ENCODE measurements at places on chromosomes 1 and 21. TPM values are rescaled to one million over a fixed set of nuclear protein-coding genes. Genes with fewer than 3 reads are reported as not detected.
A peak's percentile ranks its signal among the peaks of the same experiment; 100 is the strongest.

The BARHL2 gene
- not detected for polyA plus RNA-seq

DNA sequence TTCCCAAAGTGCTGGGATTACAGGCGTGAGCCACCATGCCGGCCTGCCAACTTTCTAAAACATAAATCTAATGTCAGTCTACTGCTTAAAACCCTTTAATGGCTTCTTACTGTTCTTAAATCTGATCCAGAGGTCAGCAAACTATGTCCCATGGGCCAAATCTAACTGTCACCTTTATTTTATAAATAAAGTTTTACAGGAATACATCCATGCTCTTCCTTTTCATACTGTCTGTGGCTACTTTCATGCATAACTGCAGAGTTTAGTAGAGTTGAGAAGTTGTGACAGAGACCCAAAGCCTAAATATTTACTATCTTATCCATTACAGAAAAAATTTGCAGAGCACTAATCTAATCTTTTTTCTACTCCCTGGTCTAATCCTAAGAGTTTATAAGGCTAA is 3.8 kb downstream of the ERI3 start:
- DNase-seq: no peak

DNA sequence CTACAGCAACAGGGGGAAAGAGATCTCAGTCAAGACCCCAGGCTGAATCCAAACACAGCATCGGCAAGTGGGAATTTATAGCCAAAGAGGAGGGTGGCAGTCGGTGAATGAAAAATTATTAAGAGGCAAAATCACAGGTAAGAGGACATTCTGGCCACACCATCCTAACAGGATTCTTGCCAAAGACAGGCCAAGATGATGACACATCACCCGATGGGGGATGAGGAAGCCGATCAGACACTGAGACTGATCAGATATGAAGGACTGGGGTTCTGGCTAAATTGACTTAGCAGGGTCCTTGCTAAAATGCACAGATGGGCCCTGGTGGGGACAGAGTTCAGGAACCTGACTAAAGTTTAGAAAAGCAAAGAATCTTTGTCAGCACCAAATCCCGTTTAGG is 402.2 kb downstream of the SMYD3 start:
- no peak for DNase-seq

DNA sequence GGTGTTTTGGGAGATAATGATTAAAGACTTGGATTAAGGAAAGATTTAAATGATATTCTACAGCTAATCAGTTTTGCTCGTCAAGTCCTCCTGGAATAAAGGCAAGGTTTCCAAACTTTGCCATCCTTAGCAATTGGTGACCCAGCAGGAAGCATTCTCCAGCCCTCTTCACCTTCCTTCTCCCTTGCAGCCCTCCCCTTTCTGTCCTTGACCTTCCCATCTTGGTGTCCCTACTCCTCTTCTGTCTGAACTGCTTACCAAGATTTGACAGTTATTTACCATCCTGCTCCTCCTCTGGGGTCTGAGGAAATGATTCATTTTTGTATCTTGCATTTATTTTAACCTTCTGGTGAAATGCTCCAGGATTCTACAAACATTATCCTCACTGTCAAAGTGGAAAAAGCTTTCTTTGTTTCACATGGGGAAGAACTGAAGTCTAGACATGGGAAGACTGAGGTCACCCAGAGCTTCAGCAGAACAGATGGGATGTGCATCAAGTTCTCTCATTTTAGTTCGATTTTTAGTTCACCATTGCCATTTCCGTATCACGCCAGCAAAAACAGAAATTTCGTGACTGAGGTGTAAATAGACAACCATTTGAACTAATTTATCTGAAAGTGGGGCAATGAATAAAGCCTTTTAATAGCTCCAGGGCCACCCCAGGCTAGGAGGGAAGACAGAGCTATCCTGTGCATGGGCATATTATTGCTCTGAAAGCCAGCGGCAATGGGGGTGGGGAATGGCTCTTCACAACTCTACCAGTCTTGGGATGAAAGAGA is 504.4 kb upstream of the PLXNA2 start:
- no peak for DNase-seq

- DNase-seq: no peak
These were observed 166.0 kb upstream of the IGSF21 start for GRCh38 chr1:17941431-17942189.

The TOR1AIP1 gene
- 13.2 TPM for polyA plus RNA-seq

GRCh38 chr1:88204111-88204510 is 480.0 kb upstream of the PKN2 start:
- DNase-seq: no peak

The FMO1 gene
- polyA plus RNA-seq: 0.26 TPM

DNA sequence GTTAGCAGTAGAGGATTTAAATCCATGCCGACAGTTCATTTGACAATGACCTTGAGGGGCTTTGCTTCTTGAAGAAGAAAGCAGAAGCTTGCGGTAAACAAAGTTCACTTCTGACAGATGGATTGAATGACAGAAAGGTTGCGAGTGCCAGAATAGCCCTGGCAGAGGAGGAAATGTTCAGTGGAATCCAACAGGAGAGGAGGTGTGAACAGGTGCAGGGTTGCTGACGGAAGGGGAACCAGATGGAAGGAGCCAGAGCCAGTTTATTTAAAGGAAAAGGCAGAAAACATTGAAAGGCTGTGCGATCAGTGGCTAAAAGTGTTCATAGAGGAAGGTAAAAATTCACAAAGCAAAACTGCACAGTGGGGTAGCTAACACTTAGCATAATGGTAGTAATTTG is 141.0 kb downstream of the SDCCAG8 start:
- DNase-seq: no peak

- no peak for DNase-seq
These were observed 392.9 kb upstream of the RUNX1 start for GRCh38 chr21:35441868-35442582.

- no peak for DNase-seq
These were observed 1.7 kb downstream of the C1QB start for GRCh38 chr1:22654692-22655091.

DNA sequence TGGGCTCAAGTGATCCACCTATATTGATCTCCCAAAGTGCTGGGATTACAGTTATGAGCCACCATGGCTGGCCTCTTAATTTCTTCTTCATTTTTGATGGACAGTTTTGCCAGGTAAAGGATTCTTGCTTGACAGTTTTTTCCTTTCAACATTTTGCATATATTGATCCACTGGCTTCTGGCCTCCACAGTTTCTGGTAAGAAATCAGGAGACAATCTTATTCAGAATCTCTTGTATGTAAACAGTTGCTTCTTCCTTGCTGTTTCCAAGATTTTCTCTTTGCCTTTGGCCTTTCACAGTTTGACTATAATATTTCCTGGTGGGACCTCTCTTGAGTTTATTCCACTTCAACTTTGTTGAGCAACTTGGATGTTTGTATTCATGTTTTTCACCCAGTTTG is 20.1 kb upstream of the KLF18 start:
- DNase-seq: no peak

The CLDN8 gene
- polyA plus RNA-seq: 6.9 TPM

- DNase-seq: peak; percentile 97
These were observed 2.7 kb downstream of the MOB3C start for GRCh38 chr1:46613661-46614603.

The FAM151A gene
- 5.4 TPM for polyA plus RNA-seq

GRCh38 chr1:101310506-101310905 is 73.7 kb downstream of the S1PR1 start:
- DNase-seq: no peak

- DNase-seq: no peak
These were observed 36.0 kb downstream of the SEC16B start for GRCh38 chr1:177933881-177934280.

GRCh38 chr1:54018635-54019034 is 649 bp upstream of the LDLRAD1 start:
- no peak for DNase-seq

The TIE1 gene
- polyA plus RNA-seq: 1.8 TPM

GRCh38 chr1:201769966-201770365 is 59.0 kb upstream of the IPO9 start:
- no peak for DNase-seq

The HRNR gene
- polyA plus RNA-seq: not detected

DNA sequence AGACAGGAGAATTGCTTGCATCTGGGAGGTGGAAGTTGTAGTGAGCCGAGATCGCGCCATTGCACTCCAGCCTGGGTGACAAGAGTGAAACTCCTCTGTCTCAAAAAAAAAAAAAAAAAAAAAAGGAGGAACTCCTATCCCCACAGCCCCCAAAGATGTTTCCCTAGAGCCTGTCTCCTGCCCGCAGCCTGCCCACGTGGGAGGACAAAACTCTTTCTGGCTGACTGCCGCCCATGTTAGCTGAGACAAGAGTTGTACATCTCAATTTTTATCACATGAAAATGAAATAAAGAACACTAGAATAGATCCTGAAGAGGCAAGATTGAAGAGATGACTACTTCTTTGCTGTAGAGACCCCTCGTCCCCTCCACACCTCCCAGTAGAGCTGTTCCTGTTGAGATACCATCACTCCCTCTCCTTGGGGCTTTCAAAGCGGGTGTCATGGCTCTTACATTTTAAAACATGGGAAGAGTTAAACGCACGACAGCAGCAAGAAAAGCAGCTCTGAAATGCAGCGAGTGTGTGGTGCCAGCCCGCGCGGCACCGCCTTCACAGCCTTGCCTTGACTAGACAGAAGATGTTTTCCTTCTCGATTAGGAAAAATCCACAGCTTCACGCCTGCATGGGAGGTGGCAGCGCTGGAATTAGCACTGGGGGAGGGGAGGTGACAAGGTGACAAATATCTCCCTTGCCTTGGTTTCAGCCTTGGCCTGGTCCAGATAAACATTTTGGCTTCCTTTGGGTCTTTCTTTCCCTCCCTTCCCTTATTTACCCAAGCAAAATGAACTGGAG is 253.4 kb upstream of the CSF3R start:
- DNase-seq: peak; percentile 20

DNA sequence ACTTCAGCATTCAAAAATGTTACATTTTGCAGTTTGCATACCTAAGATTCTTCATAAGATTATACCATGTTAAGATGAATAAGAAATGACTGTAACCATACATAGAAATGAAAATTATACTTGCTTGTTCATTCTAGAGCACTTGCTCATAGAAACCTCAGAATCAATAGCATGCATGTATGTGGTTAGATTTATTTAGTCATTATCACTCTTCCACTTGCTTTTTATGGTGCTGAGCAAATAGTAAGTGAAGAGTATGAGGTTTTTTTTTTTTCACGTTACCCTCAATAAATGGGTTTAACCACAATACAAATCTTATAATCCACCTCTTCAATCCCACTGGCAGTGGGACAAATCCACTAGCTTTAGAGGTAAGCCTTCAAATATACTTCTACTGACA is 84.7 kb downstream of the LRRC53 start:
- no peak for DNase-seq

The SOX13 gene
- 15.5 TPM for polyA plus RNA-seq

DNA sequence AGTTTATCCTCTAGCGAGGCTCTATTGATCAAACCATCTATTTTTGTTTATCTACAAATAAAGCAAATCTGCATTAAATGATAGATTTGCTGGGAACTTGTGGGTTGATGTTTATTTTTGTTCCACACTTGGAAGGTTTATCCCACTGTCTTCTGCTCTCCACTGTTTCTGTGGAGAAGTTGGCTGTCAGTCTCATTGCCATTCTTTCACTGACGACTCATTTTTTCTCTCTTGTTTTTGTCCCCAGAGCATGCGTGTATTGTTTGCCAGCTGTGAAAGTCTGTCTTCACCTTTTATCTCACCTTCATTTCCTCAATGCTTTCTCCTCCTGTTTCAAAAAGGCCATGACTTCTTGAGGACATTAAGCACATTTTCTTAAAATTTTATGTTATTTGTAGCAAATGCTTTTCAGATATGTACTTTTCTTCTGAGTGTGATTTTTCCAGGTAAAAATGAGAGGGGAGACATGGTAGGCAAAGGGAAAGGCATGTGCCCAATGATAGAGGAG is 52.4 kb downstream of the INAVA start:
- DNase-seq: no peak

The PCP4L1 gene
- polyA plus RNA-seq: 2.3 TPM

The RCC2 gene
- polyA plus RNA-seq: 28.9 TPM

DNA sequence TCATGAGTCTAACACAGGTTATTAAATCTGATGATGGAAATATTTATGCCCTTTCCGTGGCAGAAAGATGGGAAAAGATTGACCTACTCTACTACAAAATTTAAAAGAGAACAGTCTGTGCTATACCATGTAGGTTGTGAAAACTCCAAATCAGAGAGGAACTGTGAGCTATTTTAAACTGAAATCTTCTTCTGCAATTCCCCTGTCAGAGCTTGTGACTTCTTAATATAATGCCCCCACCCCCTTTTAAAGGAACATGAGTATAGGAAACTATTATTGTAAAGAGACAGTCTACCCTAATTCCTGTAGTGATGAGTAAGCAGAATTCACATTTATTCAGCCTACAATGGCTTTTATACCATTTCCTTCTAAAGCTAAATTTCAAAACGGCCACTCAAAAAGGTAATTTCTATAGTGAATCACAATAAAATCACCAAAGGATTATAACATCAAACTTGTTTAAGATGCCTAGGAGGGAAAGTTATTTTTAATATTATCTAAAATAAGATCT is 11.7 kb downstream of the DSCAM start:
- DNase-seq: no peak

The TIAM1 gene
- 1.2 TPM for polyA plus RNA-seq

- DNase-seq: no peak
These were observed 174.8 kb upstream of the SYT6 start for GRCh38 chr1:114328361-114328904.

DNA sequence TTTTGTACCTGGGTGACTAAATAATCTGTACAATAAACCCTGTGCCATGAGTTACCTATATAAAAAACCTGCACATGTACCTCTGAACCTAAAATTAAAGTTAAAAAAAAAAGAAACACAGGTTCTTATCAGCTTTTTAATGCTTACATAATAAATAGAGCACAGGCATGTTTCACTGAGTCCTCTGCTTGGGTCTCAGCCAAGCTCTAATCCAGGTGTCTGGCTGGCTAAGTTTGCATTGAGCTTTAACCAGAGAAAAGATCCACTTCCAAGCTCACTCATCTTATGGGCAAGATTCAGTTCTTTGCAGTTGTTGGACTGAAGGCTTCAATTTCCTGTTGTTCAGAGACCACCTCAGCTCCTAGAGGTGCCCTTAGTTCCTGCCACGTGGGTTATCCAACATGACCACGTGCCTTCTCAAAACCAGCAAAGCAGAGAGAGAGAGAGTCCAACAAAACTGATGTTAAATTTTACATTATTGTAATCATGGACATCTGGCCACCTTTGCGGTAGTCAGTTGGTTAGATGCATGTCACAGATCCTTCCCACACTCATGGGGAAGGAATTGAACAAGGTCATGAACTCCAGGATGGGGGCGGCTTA is 68.2 kb upstream of the TMPRSS2 start:
- no peak for DNase-seq

DNA sequence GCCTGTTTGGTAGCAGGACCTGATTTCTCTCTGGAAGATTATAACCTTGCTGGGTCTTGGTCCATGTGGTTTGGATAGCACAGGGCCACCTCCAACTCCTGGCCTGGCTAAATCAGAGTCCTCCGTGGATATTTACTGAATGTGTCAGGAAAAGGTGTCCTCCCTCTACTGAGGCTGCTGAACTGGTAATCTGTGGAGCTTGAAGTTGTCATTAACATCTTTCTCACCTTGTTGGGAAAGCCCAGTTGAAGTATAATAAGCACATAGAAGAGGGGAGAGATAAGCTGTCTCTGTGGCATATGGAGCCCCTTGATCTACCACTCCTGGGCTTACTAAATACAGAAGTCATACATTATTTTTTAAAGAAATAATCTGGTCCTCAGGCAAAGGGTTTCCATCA is 294.3 kb upstream of the B3GALT2 start:
- no peak for DNase-seq

The SPAG17 gene
- polyA plus RNA-seq: not detected

The SH3D21 gene
- polyA plus RNA-seq: 5.8 TPM

Data from sigmoid colon (tissue), 7 donors.